ENCODE measurements at places on chromosomes 4 and X.

DNA sequence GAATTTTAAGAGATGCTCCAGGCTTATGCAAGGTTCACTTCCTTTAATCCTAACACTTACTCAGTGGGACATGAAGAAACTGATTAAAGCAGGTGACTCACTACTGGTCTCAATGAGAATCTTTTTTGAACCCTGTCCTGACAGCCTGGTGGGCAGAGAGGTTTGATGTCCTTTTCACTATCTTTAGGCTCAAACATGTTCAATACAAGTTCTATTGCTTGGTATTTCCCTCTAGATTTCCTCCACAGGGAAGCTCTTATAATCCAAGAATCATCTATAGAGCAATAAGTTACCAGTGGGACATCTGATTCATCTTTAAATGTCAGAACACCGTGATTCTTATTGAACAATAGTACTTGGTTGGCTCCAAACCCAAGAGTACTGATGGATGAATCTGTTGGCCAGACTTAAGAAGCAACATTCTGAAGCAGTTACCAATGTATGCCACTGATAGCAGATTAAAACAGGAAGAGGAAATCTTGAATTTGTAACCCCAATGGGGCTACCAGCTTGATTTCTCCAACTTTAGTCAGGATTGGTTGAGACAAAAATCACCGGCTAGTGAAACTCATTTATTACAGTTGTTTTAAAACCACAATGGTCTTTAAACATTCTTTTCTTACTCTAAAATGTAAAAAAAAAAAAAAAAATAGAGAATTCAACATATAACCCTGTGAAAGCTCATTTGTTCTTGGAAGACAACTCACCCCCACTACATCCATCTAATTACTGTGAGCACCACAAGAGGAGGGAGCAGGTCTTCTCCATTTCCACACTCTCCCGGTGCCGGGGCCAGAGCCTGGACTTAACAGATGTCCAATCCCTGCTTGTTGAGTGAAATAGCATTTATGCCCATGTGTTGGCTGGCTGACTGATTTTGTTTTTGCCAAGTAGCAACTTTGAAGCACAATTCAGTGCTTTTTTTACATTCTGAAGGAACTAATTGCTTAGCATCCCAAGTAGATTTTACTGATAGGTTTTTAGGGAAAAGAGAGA lies 43.3 kb downstream of the FGFBP1 start:
- no peak for DNase-seq

- DNase-seq, result no peak
These were observed 4.5 kb downstream of the RAB39B start for GRCh38 chrX:155259752-155260151.

DNA sequence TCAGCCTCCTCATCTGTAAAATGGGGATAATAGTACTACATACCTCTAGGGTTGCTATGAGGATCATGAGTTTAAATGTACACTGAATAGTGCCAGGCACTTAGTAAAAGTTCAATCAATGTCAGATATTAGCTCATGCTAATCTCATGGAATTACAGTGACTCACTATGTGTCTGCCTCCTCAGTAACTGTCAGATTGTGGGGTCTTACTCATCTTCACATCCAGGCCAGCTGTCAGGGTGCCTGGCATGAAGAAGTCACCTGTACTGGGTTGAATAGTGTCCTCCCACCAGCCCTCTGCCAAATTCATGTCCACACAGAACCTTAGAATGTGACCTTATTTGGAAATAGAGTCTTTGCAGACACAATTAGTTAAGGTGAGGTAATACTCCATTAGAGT lies 54.3 kb upstream of the STIM2 start:
- DNase-seq, result no peak

DNA sequence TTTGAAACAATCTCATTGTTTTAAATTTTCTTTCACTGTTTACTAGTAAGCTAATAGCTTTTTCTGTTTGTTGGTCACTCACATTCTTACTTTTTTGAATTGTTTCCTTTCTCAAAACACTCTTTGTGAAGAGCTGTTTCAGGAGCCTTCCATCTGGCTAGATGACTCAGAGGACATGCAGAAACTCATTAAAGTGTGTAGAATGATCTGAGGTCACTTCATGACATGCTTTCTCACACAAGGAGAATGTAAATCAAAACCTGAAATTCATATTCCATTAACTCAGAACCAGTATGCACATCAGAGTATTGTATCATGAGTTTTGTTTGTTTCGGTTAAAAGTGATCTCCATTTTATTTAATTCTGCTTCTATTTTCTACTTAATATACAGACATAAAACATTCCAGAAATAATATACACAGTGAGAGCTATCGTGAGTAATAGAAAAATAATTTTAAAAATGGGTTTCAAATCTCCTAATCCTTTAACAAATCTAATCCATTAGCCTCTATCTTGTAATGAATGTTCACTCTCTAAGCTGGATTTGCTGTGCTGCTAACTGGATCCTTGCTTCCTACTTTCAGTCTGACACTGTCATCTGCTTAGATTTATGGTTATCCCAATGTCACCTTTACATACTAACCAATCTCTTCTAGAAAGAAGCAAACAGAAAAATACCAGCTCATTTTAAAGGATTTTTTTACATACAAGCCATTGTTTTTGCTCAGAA lies 449.6 kb downstream of the FSTL5 start:
- peak; percentile 59 for DNase-seq

GRCh38 chr4:12844141-12844540 lies 640.0 kb downstream of the RAB28 start:
- DNase-seq, result no peak

- DNase-seq, result no peak
These were observed 120.4 kb downstream of the PCDH7 start for GRCh38 chr4:30840571-30840970.

DNA sequence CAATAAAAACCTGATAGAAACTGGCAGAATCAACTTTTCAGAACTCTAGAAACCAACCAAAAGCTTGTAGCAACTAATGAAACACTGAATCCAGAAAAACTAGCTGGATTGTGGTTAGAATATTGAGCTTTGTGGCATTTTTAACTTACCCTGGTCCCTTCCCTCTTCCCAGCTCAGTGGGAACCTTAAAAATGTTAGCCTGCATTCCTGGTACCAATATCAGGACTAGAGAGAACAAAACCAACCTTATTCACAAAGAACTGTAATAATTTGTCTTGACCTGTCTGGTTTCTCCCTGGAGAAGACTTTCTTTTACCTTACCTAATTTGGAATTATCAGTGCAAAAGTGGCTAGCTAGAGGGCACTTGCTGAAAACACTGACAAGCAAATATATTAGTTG lies 21.2 kb downstream of the SH3D19 start:
- no peak for DNase-seq

- peak; percentile 8 for DNase-seq
These were observed 61.9 kb downstream of the TMEM150C start for GRCh38 chr4:82499738-82500434.

DNA sequence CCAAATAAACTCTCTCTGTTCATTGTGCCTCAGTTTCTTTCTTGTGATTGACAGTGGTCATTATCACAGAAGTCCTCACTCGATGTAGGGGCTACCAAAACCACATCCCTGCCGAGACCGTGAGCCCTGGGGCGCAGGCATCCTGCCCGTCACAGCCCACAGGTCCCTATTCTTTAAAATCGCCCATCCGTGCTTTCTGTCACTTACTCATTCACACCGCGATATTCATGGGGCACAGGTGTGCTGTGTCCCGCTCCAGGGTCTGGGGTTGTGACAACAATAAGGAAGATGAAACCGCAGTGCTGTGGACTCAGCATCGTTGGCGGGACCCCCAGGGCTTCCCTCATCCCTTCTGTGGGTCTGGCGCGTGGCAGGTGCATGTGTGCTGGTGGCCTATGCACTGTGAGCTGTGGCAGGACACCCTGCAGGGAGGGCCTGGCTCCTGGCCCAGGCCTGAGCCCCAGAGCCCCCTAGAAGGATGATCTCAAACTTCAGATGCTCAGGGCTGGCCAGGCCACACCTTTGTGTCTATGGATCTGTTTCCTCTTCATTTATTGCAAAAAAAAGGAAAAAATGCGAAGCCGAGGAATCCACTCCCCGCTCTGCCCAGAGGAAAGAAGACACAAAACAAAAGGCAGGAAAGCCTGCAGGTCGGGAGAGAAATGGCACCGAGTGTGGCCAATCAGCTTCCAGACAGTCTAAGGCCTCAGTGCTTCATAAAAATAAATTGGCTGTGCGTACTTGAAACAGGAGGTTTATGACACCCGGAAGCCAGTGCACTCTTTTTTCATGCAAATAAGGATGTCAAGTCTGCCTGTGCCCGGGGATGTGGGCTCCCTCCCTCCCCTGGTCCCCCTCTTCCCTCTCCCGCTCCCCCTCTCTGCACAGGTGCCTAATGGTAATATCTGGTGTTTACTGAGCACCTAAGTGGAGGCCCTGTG lies 109.5 kb upstream of the ADRA2C start:
- no peak for DNase-seq

DNA sequence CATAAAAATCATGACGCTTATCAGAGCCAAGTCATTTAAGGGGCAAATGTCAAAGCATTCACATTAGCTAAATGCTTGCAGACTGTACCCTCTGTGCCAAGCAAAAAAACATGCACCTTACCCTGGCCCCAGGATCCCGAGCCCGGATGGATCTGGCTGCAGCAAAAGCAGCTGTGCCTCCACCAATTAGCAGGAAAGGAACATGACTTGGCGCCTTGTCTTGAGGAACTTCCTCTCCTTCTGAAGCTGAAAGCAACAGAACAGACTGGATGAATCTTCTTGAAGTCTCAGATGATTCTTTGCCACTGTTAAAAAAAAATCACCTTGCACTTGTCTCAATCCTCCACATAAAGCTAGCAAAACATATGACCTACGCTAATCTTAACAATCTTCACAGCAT lies 18.0 kb downstream of the AIFM1 start:
- DNase-seq, result no peak

- DNase-seq, result no peak
These were observed 1.7 kb upstream of the RRAGB start for GRCh38 chrX:55715847-55716246.

- no peak for DNase-seq
These were observed 86.3 kb downstream of the SMARCA5 start for GRCh38 chr4:143599827-143600226.

DNA sequence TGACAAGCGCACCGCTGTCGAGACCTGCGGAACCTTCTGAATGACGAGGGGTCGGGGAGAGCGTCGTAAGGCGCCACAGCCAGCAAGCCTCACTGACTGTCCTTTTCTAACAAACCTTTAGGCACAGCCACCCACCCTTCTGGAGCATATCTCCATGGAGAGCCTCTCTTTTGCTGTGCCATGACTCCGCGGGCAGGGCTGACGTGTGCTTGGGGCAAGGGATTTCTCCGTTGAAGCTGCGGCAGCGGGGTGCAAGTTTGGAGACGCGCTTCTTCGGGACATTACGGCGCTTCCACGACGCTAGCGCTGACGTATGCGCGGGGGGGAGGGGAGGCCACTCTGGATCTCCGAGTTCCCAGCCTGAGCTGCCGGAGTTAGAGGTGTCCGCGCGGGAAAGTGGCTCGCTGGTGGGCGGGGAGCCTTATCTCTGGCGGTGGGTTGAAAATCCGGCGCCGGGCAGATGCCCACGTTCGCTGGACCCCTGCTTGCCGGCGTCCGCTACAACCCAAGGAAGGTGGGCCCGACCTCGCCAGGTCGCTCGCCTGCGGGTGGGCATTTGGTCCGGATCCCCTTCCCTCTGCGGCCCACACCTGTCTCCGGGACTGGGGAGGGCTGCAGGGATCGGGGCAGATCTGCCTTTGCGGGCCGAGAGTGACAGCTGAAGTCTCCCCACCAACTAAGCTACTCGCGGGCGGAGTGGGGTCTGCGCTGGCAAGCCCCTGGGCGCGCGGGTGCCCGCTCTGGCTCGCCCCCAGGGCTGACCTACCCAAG lies 543 bp upstream of the SLC10A7 start:
- DNase-seq, result no peak

DNA sequence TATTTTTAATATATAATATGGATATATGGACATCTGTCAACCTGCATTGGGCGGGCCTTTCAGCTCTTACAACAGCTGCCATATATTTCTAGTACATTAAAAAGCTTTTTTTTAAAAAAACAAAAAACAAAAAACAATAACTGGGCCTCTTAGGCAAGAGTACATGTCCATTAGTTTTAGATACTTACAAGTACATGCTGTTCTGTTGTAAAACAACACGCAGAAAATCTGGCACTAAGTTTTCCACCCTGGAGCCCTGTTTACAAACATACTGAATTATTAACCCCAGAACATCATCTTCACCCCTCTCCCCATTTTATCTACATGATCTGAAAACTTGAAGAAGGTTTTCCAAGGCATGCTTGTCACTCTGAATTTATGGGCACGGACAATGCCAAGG lies 29.8 kb downstream of the RAI2 start:
- no peak for DNase-seq

DNA sequence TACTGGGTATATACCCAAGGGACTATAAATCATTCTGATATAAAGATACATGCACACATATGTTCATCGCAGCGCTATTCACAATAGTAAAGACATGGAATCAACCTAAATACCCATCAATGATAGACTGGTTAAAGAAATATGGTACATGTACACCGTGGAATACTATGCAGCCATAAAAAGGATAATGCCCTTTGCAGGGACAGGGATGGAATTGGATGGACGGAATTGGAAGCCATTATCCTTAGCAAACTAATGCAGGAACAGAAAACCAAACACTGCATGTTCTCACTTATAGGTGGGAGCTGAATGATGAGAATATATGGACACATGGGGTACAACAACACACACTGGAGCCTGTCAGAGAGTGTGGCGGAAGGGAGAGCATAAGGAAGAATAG lies 55.9 kb downstream of the DCK start:
- DNase-seq, result no peak

DNA sequence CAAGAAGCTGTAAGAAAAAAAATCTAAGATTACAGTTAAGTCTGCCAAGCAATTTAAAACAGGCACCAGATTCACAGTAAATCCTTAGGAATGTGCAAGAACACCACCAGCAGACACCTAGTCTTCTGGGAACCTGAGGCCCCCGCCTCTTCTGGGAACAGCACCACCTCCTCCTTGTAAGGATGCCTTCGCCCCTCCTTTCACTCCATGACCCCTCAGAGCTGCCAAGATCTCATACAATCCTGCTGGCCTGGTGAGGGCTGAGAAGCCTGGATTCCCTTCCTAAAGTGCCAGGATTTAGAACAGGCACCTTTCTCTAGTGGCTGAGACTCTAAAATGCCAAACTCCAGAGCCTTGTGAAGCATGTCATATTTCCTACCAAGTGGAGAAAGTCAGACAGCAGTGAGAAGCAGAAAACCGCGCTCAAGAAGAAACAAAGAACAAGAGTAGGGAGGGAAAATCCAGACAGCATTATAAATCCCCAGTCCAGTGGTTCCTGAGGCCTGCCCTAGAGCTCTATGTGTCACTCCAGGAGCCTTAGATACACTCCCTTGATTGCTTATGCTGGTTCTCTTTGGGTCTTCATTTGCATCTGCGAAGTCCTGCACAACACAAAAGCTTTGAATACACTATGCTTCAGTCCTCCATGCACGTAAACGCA lies 166.4 kb downstream of the TSPAN5 start:
- DNase-seq, result no peak

GRCh38 chrX:13852001-13852695 lies 35.3 kb upstream of the GPM6B start:
- DNase-seq, result no peak

DNA sequence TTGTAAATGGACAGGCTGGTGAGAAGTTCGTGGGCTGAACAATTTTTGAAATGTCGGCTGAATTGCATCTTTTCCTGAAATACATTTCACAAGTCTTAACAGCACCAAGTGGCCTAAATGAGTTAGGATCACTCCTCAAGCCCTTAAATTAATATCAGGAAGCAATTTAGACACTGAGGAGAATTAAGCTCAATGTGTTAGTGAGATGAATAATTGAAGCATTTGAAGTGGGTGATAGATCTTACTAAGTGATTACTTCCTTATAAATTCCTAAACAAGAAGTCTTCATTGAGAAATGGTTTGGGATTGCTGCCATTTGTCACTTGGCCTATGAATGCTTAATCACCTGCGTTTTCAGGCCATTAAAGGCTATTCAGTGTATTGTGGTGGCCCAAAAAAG lies 116.8 kb downstream of the NAA11 start:
- DNase-seq, result no peak

Data from AG09309 (cell line).